Mesenchymal stem cell (in vitro differentiated cells and primary cell): ENCODE measurements at places on chromosomes 13 and 19.
A peak's percentile ranks its signal among the peaks of the same experiment; 100 is the strongest.

GRCh38 chr13:71338070-71338469, 528.9 kb downstream of the DACH1 start:
- H3K27ac ChIP-seq = no peak overlapping the region
- no peaks in the 10 kb centered on the region for H3K27me3 ChIP-seq
- H3K36me3 ChIP-seq = no peaks in the 10 kb centered on the region
- H3K4me3 ChIP-seq = no peak overlapping the region

DNA sequence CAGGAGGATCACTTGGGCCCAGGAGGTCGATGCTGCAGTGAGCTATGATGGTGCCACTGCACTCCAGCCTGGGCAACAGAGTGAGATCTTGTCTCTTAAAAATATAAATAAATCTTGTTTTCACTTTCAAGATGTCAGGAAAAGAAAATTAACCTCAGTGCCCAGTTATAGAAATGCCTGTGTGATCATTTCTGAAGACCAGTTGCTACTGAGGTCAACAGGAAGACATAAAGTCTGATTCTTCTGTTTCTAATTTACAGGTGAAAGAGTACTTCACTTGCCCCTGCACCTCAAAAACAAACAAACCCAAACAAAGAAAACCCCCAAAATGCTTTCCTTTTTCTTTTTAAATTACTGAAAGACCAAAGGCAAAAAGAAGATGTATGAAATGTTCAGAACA, 174.3 kb upstream of the NBEA start:
- H3K27ac ChIP-seq = no peak overlapping the region
- no peak overlapping the region for H3K4me3 ChIP-seq
- no peak for DNase-seq
- peaks cover 3% of the 10 kb centered on the region for H3K4me1 ChIP-seq

DNA sequence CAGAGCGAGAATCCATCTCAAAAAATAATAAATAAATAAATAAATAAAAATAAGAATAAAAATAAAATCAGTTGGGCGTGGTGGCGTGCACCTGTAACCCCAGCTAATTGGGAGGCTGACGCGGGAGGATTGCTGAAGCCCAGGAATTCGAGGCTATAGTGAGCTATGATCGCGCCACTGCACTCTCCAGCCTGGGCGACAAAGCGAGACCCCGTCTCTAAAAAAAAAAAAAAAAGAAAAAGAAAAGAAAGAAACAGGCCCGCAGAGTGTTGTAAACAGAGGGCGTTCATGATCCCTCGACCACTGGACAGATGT, 5.4 kb downstream of the SERTAD1 start:
- H3K4me3 ChIP-seq = no peak overlapping the region
- H3K27ac ChIP-seq = peak overlapping the region; percentile 96
- H3K27me3 ChIP-seq = no peaks in the 10 kb centered on the region
- H3K4me1 ChIP-seq = peaks cover 15% of the 10 kb centered on the region
- DNase-seq = no peak
- H3K36me3 ChIP-seq = peaks cover 11% of the 10 kb centered on the region

DNA sequence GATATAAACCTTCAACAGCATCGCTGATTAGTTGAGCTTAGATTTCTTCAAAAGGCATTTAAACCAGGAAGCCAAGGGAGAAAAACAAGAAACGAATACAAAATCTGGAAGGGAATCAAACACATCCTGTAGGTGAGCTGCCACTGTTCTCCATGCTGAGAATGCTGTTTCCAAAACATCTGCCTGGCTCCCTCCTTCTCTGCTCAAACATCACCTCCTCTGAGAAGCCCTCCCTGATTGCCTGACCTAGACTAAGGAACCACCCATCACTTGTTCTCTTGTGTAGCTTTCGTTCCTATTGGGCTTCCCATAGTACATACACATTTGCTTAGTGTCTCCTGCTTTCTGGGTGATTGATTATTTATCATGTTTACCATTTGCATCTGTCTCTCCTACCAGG, 152.7 kb downstream of the CACNA1A start:
- H3K27me3 ChIP-seq = no peaks in the 10 kb centered on the region
- no peak overlapping the region for H3K4me3 ChIP-seq
- no peak for DNase-seq
- no peaks in the 10 kb centered on the region for H3K36me3 ChIP-seq
- no peaks in the 10 kb centered on the region for H3K4me1 ChIP-seq

- no peak for DNase-seq
- H3K4me3 ChIP-seq = no peak overlapping the region
- H3K27me3 ChIP-seq = no peaks in the 10 kb centered on the region
- H3K36me3 ChIP-seq = peaks cover 74% of the 10 kb centered on the region
- no peak overlapping the region for H3K27ac ChIP-seq
- peaks cover 5% of the 10 kb centered on the region for H3K4me1 ChIP-seq
Observed at GRCh38 chr19:18312092-18312534, 10.8 kb downstream of the LSM4 start.

- no peak overlapping the region for H3K4me3 ChIP-seq
- no peak overlapping the region for H3K27ac ChIP-seq
- DNase-seq = no peak
Observed at GRCh38 chr13:50779443-50780200, 63.9 kb downstream of the DLEU7 start.

DNA sequence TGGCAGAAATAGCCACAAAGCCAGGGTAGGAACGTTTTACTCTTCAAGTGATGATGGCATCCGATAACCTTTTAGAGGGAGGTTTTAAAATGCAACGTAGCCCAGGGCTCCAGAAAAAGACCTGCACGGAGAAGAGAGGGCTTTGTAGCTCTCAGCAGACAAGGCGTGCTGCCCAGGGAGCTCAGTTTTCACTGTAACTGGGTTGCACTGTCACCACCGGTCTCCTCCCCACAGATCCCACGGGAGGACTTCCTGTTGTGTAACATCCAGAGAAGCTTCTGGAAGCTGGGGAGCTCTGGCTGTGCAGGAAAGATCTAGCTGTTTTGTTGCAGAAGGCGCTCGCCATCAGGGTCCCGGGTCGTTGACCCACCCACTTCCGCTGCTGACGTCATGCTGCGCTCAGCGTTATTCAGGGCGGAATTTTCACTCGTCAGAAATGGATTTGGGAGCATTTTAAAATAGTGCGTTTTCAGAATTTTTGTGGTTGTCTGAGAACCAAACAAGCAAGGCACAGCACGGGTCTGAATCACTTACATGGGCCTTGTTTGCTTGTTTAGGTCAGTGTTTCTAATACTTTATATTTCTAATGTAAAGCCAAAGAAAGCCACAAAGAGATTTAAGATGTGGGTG, 50.8 kb downstream of the ATP11A start:
- H3K4me1 ChIP-seq = peaks cover 9% of the 10 kb centered on the region
- peak; percentile 93 for DNase-seq
- no peaks in the 10 kb centered on the region for H3K27me3 ChIP-seq
- peaks cover 8% of the 10 kb centered on the region for H3K36me3 ChIP-seq
- no peak overlapping the region for H3K4me3 ChIP-seq

DNA sequence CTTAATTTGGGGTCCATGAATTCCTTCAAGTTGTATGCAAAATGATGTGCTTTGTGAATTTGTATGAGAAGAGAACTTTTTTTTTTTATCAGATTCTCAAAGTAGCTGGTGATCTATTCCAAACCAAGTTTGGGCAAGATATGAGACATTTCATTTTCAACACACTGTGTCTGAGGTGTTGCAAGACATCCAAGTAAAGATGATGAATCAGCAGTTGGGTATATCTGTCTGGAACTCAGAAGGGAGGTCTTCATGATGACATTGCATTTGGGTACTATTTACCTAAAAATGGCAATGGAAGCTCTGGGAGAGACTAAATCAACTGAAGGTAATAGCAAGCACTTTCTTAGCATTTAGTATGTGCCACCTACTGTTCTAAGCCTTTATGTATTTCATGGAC, 2.8 kb downstream of the FAM124A start:
- no peaks in the 10 kb centered on the region for H3K36me3 ChIP-seq
- H3K4me1 ChIP-seq = peaks cover 7% of the 10 kb centered on the region

DNA sequence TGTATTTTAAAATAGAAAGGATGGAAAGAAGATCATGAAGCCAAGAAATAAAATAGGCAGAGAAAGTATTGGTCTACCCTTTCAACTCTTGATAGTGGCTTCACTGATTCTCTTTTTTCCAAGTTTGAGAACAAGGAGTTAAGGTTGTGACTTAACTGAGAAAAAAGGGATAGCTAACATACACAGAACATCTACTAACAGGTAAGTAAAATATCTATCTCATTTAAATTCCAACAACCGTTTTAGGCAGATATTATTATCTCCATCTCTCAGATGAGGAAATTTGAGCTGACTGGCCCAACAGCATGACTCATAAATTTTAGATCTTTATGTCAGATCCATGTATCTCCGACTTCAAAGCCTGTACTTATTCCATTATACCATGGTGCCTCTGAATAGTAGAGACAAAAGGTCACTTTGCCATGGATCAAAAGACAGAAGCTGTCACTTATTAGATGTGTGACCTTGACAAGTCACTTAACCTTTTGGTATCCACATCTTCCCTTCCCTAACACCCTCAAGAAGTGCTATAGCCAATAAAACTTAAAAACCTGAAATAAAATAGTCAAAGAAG, 152.1 kb downstream of the DACH1 start:
- no peak overlapping the region for H3K27ac ChIP-seq
- no peaks in the 10 kb centered on the region for H3K4me1 ChIP-seq
- no peaks in the 10 kb centered on the region for H3K36me3 ChIP-seq
- no peak overlapping the region for H3K4me3 ChIP-seq
- no peak for DNase-seq
